ENCODE measurements at places on chromosomes 12 and 14.

DNA sequence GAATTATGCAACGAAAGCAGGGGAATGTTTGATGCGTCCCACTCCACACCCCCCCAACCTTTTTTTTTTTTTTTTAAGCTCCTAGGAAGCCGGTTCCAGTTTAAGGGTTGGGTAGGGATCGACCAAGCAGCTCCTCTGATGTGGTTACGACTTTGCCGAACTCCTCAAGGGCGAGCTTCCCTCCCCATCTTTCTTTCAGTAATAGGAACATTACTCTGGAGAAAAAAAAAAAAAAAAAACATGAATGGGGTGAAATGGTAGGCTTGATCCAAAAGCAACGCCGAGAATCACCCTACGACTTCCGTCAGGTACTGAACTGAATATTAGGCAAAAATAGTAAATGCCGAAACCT is 9.6 kb downstream of the BMP4 start:
- no peak for DNase-seq

GRCh38 chr14:39614297-39614923 is 182.2 kb upstream of the FBXO33 start:
- DNase-seq, result no peak

DNA sequence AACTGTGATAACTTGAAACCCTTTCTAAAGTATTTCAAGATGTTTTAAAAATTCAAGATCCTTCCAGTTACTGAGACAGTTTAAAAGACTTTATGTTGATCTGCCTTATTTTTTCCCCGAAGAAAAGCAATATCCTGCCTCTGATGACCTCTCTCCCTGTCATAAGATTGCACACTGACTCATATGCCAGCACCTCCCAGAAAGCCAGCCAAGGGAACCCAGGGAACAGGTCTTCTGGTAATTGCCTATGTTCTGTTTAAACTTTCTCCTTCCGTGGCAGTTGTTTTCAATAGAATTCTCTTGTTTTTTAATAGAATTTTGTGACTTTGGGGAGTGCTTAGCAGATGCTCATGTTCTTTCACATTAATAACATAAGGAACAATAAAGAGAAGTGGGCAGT is 300.2 kb upstream of the PRKD1 start:
- DNase-seq, result no peak

DNA sequence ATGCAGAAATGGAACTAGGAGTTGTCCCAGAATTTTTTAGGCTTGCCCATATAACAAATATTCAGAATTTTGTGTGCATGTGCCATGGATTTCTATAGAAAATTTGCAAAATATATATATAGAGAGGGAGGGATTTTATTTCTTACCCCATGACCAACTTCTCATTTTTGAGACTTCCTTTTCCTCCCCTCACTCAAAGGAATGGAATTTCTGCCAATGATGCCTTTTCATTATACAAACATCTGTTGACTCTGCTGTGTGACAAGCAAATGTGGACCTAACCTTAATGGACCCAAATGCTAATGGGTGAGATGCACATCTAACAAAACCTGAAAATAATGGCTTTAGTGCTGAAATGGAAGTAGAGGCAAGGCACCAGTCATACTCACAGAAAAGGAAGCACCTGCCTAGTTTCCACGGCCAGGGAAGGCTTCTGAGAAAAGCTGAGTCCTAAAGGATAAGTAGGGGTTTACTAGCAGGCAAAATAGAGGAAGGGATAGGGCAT is 3.6 kb upstream of the GNG2 start:
- no peak for DNase-seq

- DNase-seq, result no peak
These were observed 4.4 kb upstream of the CFL2 start for GRCh38 chr14:34718750-34719304.

Data from stimulated activated CD4-positive, alpha-beta T cell treated with anti-CD3 and anti-CD28 coated beads, Interleukin-2, amount 100 ng/mL, for 4 hours (primary cell).